NCI-H460 (cell line): ENCODE measurements at places on chromosomes 7 and 10.

GRCh38 chr10:96719200-96719599 lies 1.1 kb downstream of the PIK3AP1 start:
- no peak for DNase-seq

DNA sequence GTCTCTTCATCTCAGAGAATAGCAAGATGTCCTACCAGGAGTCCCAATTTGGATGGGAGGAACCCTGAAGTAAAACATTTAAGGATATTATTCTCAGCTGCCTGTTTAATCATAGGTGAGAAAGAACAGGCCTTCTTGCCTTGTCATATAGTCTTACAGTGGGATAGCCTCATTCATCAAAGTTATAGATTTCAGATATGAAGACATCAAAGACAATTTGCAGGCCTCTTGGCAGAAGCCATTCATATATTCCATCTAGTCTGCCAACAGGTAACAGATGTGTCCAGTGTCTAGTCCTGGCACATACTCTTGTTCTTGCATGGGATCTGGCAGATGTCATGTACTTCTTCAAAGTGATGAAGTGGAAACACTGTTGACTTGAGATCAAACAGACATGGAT lies 601.3 kb upstream of the GHITM start:
- DNase-seq: no peak

DNA sequence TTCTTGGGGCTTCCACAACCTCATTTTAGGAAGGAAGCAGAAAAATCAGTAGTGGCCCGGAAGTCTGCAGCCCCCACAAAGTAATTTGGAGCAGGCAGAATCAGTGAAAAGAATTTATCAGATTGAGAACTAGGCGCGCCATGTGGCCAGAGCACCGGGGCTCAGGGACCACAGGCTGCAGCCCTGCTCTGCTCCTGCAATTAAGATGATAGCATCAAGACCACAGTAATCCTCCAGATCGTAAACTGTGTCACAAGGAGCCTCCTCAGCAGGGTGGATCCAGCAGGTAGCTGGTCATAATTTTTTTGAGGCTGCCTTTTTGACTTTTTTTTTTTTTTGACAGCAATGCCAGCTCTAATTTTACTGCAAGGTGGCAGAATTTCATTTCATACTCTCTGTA lies 209.0 kb upstream of the ZMIZ1 start:
- no peak for DNase-seq

DNA sequence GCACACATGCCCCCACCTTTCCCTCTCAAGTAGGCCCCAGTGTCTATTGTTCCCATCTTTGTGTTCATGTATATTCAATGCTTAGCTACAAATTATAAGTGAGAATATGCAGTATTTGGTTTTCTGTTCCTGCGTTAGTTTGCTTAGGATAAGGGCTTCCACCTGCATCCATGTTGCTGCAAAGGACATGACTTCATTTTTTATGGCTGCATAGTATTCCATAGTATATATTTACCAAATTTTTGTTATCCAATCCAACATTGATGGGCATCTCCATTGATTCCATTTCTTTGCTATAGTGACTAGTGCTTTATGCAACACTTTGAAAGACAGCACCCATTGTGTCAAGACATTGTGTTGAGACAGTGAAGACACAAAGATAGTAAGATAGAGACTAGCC lies 19.0 kb upstream of the ABCB4 start:
- no peak for DNase-seq

DNA sequence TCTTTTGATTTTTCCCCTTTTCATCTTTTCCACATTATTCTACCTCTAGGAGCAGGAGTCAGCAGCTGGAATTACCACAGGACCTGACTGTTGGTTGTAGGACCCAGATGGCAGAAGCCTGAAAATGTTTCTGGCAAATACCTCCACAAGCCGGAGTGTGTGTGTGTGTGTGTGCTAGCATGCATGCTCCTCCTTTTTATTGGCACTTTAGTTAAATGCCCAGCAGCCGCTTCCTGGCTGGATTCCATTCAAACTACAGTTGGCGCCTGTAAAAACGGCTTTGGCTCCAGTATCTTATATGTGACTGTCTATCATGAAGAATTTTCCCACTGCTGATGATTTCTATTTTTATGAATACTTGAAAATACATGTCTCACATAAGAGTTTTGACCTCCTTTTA lies 319.7 kb upstream of the SP4 start:
- DNase-seq: no peak

GRCh38 chr7:123533553-123533917 lies 860 bp downstream of the IQUB start:
- DNase-seq: no peak

GRCh38 chr7:153072806-153073205 lies 313.3 kb downstream of the ACTR3B start:
- no peak for DNase-seq

DNA sequence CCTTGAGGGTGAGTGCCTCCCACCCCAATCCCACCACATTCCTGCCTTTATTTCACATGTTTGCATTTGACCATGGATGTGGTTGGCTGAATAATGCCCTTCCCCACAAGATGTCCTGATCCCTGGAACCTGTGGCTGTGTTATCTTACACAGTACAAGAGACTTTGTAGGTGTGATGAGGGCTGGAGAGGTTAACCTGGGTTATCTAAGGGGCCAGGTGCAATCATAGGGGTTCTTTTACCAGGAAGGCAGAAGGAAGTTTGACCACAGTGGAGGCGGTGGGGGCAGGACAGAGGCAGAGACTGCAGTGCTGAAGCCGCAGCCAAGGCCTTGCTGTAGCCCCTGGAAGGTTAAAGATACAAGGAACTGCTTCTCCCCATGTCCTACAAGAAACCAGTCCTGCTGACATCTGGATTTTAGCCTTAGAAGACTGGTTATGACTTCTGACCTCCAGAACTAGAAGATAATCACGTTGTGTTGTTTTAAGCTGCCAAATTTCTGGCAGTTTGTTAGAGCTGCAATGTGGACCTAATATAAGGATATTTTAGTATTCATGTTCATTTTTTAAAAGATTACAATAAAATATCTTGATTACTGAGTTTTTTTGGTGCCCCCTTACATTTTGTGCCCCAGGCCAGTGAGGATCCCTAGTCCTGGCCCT lies 136.6 kb downstream of the ARHGAP22 start:
- DNase-seq: no peak

DNA sequence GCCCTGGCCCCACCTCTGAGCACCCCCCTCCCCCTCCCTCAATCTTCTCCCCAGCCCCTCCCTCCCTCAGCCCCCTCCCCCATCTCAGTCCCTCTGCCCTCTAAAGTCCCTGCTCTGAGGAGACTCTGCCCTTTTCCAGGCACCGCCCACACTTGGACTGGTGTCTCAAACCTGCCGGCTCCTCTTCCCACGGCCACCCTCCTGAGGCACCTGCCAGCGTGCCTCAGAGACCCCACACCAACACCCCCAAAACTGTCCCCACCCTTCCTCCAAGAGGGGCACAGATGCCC lies 34.6 kb upstream of the HSPB1 start:
- no peak for DNase-seq

GRCh38 chr7:26153823-26154783 lies 2.1 kb downstream of the NFE2L3 start:
- no peak for DNase-seq

GRCh38 chr7:8014399-8014798 lies 45.8 kb downstream of the GLCCI1 start:
- no peak for DNase-seq

GRCh38 chr7:2228921-2229320 lies 3.8 kb downstream of the MAD1L1 start:
- DNase-seq: no peak

GRCh38 chr10:23065181-23065948 lies 30.0 kb upstream of the MSRB2 start:
- DNase-seq: no peak

- DNase-seq: no peak
These were observed 372.7 kb downstream of the ARL4A start for GRCh38 chr7:13060173-13060572.
